Hypothalamus (tissue), 51 donors: ENCODE measurements at places on chromosomes 7 and 10.
A peak's percentile ranks its signal among the peaks of the same experiment; 100 is the strongest.

GRCh38 chr10:24722131-24722675, 1.5 kb downstream of the ARHGAP21 start:
- DNase-seq: no peak

DNA sequence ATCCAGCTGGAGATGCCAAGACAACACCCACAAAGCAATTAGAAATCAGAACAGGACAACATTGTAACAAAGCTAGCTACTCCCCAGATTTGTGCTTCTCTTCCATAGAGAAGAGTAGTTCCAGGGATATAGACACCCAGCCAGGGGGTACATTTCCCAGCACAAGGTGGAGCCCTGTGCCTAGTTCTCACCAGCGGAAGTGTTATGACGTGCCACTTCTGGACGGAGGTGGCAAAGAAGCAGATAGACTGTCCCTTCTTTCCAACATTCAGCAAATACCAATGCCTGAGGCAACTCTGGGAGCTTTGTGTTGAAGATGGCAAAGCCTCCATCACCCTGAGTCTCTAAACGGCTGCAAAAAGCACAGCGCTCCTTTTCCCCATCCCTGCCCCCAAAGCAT, 23.4 kb upstream of the GSAP start:
- peak; percentile 18 for DNase-seq

DNA sequence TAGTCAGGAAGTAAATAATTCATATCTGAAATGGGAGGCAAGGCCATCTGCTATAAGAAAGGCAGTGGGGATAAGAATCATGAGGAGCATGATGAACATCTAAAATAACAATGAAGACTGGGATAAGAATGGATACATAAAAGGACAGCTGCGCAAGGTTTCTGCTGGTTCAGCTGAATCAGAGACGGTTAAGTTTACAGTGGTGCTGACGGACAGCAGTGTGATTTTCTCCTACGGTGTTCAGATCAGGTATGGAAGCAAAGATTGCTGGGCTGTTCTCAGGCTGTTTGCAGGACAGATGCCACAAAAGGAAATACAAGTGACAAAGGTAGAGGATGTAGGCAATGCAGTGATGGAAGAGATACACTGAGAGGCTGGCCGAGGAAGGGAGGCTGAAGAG, 8.4 kb downstream of the CYCS start:
- no peak for DNase-seq

DNA sequence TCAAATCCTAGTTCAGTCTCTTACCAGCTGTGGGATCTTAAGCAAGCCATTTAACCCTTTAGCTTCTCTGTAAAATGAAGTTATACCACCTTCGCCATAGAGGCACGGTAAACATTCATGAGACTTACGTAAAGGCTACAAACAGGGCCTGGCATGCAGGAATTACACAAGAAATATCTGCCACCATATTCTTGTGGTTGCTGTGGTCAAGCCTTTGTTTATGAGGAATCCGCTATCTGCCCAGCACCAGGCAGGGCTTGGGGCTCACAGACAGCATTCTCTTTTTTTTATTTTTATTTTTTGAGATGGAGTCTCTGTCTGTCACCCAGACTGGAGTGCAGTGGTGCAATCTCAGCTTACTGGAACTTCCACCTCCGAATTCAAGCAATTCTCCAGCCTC, 9.9 kb downstream of the AIFM2 start:
- no peak for DNase-seq

DNA sequence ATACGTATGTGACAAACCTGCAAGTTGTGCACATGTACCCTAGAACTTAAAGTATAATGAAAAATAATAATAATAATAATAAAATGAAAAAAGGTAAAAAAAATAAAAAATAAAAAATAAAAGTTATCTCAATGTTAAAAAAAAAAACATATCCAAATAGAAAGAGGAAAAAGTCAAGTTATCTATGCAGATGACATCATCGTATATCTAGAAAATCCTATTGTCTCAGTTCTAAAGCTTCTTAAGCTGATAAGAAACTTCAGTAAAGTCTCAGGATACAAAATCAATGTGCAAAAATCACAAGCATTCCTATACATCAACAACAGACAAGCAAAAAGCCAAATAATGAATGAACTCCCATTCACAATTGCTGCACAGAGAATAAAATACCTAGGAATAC, 466.6 kb upstream of the PHF14 start:
- no peak for DNase-seq

GRCh38 chr10:59006511-59007306, 169.7 kb upstream of the PHYHIPL start:
- no peak for DNase-seq

GRCh38 chr7:7272294-7272693, 90.0 kb downstream of the C1GALT1 start:
- no peak for DNase-seq

GRCh38 chr7:103833401-103833800, 156.1 kb downstream of the RELN start:
- no peak for DNase-seq

DNA sequence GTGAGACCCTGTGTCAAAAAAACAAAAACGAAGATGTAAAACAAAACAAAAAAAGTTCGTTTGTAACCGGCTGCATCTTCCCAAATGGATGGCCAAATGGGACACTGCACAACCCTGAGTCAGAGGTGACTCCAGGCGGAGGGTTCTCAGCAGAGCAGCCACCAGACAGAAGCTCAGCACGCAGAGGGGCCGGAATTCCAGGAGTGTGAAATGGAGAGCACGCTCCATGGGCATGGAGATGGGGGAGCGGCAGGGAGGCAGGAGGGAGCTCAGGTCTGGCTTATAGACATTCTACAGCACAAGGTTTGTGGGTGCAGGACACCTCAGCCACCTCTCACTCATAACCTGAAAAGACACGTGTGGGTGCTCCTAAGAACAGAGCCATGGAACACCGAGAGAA, 227.0 kb downstream of the MAD1L1 start:
- DNase-seq: no peak

- no peak for DNase-seq
Observed at GRCh38 chr10:132460691-132461090, 63.7 kb downstream of the PWWP2B start.

DNA sequence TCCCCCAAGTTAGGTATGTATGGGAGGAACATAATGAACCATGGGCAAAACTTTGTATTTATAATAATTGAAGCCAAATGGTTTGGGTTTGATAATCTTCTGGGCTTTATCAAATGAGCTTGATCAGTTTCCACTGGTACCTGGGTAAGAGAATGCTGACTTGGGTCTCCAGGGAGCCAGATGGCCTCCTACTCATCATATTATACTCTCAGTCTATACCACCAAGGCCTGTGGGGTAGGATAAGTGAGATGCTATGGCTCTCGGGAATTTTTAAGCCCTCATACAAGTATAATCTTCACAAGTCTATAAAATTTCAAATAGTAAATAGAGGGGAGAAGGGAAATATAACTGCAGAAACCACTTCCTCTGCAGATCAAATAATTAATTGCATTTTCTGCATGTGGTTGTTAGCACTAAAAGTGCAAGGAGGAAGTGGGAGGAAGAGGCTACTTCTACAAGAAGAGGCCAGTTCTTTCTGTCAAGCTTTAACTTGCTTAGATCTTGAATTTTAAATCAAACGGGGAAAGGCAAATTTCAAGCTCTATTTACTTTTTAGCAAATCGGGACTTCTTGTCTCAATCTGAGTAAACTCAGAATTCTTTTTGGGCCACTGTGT, 349.0 kb downstream of the SORCS1 start:
- no peak for DNase-seq

- no peak for DNase-seq
Observed at GRCh38 chr10:593901-594457, 95.5 kb downstream of the DIP2C start.

DNA sequence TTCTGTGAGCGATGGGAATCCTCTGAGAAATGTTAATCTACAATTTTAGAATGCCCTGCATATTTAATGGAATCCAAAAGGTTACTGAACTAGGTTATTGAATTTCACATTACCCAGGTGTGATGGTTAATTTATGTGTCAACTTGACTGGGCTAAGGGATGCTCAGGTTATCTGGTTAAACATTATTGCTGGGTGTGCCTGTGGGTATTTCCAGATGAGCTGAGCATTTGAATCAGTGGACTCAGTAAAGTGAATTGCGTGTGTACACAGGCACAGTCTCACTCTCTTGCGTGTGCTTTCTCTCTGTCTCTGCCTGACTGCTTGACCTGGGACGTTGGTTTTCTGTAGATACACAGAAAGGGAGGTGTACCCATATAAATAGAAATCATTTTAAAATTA, 21.7 kb downstream of the RNF32 start:
- no peak for DNase-seq

GRCh38 chr10:83935339-83935736, 204.0 kb upstream of the GHITM start:
- DNase-seq: no peak

DNA sequence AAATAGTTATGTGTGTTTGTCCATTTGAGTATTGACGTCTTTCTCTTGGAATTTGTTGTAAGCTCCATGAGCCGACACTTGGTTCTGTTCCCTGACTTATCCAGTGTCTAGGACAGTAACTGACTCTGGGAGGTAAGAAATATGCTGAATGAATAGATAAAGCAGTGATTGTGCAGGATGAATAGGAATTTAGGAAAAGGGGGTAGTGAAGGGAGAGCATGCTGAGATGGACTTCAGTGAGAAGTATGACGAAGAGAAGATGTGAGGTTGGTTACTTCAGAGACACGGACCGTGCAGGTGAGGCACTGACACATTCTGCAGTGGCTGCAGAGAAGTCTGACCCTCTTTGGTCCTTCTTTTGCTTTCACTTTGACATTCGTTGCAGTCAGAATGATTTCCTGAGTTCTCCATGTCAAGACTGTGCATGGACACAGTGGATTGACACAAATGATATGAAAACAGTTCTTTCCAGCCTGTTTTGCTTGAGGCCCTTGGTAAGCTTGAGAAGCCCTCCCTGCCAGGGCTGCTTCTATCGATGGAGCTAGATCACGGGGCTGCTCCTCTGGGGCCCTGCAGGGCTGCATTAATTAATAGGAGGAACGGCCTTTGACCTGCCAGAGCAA, 261.5 kb upstream of the SORCS1 start:
- DNase-seq: no peak

- DNase-seq: no peak
Observed at GRCh38 chr7:18644981-18645380, 149.4 kb downstream of the HDAC9 start.

DNA sequence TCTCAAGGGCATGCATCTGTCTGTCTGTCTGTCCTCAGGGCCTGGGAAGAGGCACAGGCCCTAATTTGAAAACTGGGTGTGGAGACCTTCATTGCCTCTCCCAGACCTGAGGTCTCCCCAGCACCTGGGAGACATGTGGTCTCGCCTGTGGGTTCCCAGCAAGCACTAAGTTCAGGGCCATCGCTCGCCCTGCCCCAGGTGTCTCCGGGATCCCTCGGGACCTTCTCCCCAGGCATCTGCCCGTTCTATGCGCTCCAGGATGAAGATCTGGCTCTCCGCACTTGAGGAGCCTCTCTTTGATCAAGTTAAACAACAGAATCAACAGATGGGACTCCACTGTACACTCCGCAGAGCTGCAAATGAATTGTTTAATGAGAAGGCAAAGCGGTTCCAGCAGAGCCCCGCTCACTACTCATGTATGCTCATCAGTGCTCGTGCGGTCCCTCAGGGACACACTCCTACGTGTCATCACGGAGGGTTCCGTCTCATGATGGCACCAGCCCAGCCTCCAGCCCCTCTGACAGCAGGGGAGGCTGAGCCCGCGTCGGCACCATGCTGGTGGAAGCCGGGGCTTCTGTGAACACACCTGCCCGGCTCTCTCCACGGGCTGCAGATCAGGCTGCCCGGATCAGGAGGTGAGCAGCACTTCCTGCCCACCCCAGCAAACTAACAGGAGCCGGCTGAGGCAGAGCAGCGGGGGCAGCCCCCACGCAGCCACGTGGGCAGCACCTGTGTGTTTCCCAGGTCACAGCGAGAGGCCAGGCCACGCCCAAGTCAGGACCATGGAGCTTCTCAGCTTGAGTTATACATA, 132.8 kb downstream of the TCERG1L start:
- no peak for DNase-seq

- no peak for DNase-seq
Observed at GRCh38 chr10:121425623-121426022, 172.6 kb downstream of the FGFR2 start.

DNA sequence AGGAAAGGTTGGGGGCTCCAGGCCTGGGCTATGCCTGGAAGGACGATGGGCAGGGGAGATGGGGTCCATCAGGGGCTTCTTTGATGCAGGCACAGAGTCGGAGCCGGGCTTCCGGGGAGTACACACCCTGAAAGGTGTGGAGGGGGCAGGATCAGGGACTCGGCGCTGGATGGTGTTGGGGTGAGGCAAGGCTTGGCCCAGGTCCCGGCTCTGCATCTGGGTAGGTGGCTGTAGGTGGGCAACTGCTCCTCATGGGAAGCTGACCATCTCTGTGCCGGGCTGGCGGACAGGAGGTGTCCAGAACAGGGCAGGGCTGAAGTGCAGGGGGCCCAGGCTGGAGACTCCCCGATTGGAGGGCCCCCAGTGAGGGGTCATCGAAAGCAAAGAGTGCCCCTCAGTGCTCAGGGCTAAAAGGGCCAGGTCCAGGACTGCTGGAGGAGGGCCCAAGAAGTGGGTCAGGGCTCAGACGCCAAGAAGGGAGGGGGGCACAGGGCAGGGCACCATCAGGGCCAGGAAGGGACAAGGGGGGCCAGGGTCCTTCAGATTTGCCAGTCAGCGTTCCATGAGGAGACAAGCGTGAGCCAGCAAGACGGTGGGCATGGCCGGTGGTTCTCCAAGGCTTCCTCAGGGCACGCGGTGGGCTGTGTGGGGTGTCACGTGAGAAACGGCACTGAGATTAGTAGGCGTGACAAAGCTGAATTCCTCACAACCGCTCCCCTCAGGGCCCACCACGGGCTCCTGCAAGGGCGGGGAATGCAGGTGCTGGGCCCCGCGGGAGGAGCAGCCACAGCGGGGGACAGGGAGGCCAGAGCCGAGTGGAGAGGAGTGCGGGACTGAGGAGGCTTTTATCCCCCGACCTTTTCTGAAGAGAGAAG, 97.0 kb downstream of the BMS1 start:
- DNase-seq: no peak

GRCh38 chr10:124476043-124476725, 14.6 kb downstream of the LHPP start:
- DNase-seq: no peak

- no peak for DNase-seq
Observed at GRCh38 chr7:50953820-50954219, 171.1 kb upstream of the GRB10 start.

GRCh38 chr10:95411635-95412034, 120.8 kb upstream of the PDLIM1 start:
- DNase-seq: no peak

- no peak for DNase-seq
Observed at GRCh38 chr7:82105463-82105862, 335.6 kb upstream of the HGF start.

- no peak for DNase-seq
Observed at GRCh38 chr10:4082861-4083260, 297.9 kb upstream of the KLF6 start.

- DNase-seq: no peak
Observed at GRCh38 chr10:5529702-5530411, 5.1 kb downstream of the CALML3 start.

DNA sequence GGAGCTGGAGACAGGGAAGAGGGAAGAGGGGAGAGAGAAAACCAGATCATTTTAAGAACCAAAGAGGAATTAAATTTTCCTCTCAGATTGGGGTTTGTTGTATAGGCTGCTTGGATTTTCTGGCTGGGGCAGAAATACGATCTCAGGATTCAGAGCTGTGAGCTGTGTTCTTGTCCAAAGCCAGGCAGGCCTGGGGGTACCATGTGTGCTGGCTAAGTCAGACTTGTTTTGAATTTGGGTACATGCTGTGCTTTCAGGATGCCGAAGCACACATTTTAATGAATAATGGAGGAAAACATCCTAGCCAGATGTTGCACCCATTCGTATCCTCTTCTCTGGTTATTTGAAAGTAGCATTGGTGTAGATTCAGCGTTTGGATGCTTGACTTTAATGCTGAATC, 170.3 kb upstream of the PODXL start:
- no peak for DNase-seq

GRCh38 chr7:42014625-42015618, 222.1 kb downstream of the GLI3 start:
- no peak for DNase-seq
